ENCODE measurements at places on chromosomes 7 and 10. TPM values are rescaled to one million over a fixed set of nuclear protein-coding genes. Genes with fewer than 3 reads are reported as not detected.

Gene WNT2
- not detected for total RNA-seq

Gene INHBA
- not detected for total RNA-seq

Gene IFRD1
- total RNA-seq = 55.1 TPM

Gene PLEKHA1
- total RNA-seq = 17.1 TPM

Gene ELFN1
- 0.14 TPM for total RNA-seq

Gene ETV1
- not detected for total RNA-seq

Gene CAMK2G
- total RNA-seq = 16.5 TPM

Gene VENTX
- total RNA-seq = not detected

Gene TPST1
- 4.1 TPM for total RNA-seq

Gene AKR1C4
- not detected for total RNA-seq

Gene PHYH
- total RNA-seq = 16.6 TPM

Gene CFAP43
- total RNA-seq = not detected

Gene WDR91
- total RNA-seq = 12.3 TPM

Gene SLC26A5
- not detected for total RNA-seq

Gene COL26A1
- total RNA-seq = not detected

Gene ADIRF
- total RNA-seq = not detected

Gene SLC39A12
- total RNA-seq = not detected

Gene ADAM22
- total RNA-seq = 2.3 TPM

Data from activated naive CD8-positive, alpha-beta T cell treated with anti-CD3 and anti-CD28 coated beads for 36 hours (primary cell).